Activated T-cell treated with anti-CD3 and anti-CD28 coated beads for 1 hour (primary cell): ENCODE measurements at places on chromosomes 5 and 9.

DNA sequence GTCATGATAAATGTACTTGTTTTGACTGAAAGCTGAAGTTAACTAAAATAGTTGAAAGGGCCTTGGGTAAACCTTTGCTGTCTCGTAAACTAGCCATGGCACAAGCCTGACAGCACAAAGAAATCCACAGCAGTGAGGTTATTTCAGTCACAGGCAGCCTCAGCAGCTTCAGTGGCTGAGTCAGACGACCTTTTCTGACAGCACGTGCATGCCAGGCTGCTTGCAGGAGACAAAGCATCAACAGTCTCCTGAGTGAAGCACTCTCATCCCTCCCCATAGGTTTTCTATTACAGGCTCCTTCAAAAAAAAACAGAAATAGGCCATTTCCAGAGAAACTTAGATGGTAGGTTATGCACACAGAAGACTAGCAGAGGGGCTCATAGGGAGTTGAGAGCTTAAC is 34.6 kb downstream of the OXCT1 start:
- DNase-seq = no peak

GRCh38 chr5:76625087-76625815 is 2.0 kb upstream of the F2RL2 start:
- no peak for DNase-seq

DNA sequence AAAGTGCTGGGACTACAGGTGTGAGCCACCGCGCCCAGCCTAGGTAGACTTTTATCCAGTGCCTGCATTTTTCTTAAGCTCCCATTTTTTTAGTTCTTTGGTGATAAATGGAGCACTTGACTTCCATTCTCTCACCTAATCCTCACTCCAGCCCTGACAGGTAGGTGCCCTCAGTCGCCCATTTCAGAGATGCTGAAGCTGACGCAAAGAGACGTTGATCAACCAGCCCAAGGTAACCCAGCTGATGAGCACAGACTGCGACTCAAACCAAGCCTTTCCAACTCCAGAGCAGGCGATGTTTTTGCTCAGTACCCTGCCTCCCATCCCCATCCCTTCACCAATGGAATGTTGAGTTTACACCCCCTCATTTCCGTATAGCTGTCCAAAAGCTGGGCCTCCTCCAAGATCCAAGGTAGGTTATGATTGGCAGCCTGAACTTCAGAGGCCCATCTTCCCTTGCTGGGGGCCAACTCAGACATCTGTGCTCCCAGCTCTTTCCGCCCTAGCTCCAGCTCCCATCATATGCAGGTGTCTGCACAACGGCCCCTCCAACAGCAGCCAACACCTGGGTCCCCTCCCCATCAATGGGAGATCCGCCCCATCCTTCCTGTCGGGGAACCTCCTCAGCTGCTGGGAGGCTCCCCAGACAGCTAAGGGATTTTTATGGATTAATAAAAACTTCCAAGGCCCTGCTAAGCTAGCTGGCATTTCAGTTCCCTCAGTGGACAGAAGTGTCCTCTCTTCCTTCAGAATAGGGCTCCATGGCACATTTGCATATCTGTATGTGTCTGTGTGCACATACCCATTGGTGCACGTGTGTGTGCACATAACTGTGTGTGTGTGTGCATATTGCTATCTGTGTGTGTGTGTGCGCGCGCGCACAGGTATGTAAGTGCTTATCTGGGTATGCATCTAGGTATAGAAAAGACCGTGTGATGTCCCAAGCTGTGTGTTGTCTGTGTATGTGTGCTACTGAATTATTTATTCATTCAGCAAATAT is 39.3 kb upstream of the VDAC1 start:
- DNase-seq = no peak

GRCh38 chr5:52811067-52811749 is 23.5 kb downstream of the ITGA1 start:
- no peak for DNase-seq

GRCh38 chr9:113934829-113935676 is 58.9 kb downstream of the ZNF618 start:
- DNase-seq = no peak

DNA sequence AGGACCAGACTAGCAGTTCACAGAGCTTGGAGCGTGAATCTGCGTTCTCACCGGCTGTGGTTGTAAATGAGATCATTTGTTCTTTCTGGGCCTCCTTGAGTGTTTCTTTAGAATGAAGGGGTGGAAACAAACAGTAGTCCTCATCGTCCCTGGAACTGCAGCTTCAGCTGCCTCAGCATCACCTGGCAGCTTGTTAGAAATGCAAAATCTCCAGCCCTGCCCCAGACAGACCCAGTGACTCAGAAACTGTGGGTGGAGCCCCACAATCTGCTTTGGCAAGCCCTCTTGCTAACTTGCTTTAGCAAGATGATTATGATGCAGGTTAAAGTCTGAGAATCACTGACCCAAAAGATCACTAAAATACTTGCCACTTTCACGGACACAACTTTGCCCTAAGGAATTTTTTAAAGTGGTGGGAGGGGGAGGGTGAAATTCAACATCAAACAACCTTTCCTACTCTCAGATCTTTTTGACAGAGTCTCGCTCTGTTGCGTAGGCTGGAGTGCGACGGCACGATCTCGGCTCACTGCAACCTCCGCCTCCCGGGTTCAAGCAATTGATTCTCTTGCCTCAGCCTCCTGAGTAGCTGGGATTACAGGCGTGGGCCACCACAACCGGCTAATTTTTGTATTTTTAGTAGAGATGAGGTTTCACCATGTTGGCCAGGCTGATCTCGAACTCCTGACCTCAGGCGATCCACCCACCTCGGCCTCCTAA is 86.0 kb downstream of the BRINP1 start:
- DNase-seq = no peak

DNA sequence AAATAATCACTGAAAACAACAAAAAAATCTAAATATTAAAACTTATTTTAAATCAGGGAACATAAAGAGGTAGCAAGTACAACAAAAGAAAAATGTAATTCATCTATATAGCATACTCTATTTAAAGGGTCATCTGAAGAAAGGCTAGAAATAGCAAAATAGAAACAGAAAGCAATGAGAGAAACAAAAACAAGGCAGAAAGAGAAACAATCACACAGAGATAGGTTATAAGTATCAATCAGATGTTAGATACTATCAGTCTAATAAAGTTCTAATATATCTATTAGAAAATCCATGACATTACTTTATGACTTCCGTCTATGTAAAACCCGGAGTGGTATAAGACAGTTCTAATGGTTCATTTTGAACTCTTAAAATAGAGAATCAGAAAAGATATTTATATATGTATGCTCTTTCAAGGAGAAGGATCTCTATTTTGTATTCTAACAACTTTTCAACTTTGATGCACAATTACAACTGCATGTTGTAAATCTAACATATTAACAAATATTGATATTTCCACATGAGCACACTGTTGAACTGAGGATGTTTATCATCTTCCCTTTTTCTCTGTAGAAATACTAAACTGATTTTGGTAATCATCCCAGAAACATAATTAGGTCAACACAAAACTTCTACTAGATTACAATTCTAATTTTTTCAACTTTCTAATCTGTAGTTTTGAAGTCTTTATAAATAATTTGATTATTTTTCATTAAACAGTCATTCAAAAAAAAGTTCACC is 15.8 kb downstream of the RICTOR start:
- no peak for DNase-seq

DNA sequence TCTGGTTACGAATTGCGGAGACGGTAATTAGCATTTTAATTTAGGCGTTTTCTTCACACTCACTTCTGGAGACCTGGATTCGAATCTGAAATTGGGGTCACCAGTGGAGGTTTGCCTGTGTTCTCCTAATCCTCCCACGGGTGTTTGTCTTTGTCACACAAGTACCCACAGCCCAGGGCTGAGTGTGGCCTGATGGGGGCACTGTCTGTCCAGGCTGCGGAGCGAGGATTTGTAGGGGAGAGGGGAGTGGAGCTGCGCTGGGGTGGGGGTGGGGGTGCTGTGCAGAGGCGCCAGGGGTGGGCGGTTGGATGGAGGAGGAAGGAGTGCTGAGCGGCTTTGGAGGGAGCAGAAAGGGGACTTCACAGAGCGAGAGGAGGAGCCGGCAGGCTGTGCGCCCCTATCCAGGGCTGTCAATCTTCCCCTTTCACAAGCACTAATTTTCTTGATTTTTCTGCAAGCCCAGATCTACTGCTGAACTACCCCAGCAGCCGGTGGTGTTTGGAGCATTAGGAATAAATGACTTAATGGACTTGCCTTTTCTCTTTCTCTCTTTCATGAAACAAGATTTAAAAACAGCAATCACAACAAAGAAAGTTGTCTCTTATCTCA is 53.1 kb downstream of the TSPAN17 start:
- no peak for DNase-seq

DNA sequence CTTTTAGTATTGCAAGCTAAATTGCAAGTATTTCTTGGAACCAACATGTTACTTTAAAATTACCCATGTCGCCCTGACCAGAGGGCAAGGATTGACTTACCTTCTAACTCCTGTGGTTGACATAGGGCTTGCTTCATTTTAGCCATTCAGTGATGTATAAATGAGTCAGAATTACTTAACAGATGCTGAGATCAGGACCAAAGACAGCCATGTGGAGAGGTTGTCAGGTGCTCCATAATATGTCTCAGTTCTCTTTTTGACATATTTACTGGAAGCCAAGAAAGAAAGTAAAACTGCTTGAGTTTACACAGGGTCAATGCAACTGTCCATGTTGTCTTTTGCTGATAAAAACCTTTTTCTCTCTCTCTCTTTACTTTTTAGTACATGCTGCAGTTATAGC is 33.2 kb downstream of the F2RL2 start:
- no peak for DNase-seq

DNA sequence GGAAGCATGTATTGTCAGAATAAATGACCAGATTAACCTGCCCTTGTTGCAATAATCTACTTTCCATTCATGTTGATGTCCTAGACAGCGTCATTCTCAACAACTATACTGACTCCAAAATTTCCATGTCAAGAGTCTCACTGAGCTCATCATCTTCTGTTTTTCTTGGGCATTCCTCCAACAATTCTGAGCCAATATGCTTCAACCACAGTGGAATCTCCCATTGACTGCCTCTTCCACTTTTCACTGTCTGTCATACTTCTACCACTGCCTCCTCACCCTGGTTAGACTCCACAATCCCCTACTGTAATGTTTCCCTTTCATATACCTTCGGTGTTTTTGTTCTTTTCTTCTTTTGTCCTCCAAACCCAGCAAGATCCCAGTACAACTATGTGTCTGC is 162.8 kb downstream of the TLE1 start:
- DNase-seq = no peak

DNA sequence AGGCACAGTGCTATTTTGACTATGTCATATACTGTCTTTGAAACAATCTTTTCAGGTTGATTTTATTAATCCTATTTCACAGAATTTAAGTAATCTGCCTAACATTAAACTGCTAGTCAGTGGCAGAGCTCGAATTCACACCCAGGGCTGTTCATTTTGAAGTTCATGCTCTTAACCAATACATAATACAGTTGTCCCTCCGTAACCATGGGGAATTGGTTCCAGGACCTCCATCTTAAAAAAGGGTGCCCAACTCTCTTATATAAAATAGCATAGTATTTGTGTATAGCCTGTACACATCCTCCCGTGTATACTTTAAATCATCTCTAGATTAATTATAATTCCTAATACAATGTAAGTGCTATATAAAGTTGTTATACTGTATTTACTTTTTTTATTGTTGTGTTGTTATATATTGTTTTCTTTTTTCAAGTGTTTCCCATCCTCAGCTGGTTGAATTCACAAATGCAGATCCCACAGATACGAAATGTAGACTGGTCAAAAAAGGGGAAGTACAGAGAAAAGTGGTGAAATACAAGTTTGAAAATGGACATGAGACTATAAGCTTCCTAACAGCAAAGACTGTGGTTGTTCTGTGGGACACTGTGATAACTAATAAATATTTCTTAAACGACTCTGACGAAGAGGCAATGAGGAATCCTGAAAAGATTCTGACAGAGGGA is 18.3 kb downstream of the RFX3 start:
- DNase-seq = no peak

DNA sequence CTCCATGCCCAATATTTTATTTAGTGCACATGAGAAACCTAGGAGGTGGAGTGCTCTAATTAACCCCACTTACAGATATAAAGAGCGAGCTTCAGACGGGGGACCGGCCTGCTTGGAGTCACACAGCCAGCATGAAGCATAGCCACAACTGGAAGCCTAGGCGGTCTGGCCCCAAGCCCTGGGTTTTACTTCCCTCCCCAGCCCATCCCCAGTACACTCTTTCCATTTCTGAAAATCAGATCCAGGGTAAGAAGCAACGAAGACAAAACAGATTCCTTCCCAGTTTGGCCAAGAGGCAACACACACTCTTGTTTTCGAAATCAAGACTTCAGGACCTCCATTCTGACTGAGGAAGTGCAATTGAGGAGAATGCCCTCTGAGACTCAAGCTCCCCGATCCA is 27.1 kb downstream of the KCNMB1 start:
- DNase-seq = no peak

GRCh38 chr5:123365156-123365555 is 58.0 kb downstream of the CEP120 start:
- no peak for DNase-seq

GRCh38 chr5:68995845-68996545 is 97.8 kb upstream of the SLC30A5 start:
- DNase-seq = no peak

GRCh38 chr5:38607930-38608564 is 51.6 kb upstream of the LIFR start:
- DNase-seq = no peak

GRCh38 chr9:98445576-98445975 is 190.1 kb upstream of the TBC1D2 start:
- no peak for DNase-seq

GRCh38 chr5:123438902-123439301 is 15.7 kb upstream of the CEP120 start:
- DNase-seq = no peak

- no peak for DNase-seq
Observed at GRCh38 chr9:91825866-91826265, 124.2 kb downstream of the ROR2 start.

DNA sequence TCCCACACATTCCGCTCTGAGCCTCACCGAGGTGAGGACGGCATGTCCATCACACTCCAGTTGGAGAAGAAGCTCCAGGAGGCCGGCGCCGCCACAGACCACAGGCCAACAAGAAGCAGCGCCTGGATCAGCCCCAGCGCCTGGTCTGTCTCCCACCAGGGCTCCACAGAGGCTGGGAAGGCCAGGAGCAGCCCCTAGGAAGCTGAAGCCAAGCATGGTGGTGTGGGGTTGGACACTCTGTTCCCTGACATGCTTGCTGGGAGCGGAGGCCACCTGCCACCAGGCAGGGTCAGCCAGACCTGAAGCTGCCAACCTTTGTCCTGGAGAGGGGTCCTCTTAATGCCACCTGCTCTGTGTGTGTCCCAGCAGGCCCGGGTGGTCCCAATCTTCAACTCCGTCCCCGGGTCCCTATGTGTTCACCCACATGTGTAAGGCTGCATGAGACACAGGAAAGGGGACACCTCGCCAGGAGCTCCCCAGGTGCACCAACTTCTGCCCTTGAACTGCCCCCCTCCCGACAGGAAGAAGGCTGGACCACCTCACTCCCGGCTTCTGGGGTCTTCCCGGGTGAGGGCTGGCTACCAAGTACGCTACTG is 140.1 kb upstream of the PPP1R26 start:
- no peak for DNase-seq
